ENCODE measurements at places on chromosomes 11 and 22.

DNA sequence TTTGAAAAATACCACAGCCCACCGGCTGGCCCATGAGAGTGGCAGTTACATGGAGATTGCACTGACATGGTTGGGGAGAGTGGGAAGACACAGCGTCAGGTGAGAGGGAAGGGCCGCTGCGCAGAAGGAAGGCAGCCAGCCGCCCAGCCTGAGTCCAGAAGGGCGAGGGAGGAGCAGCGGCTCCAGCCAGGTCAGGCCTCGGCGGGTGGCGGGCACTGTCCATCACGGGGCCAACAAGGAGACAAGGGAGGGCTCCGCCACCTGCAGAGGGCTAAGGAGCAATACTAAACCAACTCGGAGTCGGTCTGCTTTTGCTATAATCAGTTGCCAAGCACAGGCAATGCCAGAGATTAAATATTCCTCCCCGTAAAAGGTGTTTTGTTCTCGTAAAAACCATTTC is 384.5 kb downstream of the TBC1D22A start:
- DNase-seq, result no peak

- DNase-seq, result no peak
Observed at GRCh38 chr11:123509737-123510578, 79.9 kb downstream of the GRAMD1B start.

GRCh38 chr22:44211946-44212930 is 31.5 kb downstream of the PARVG start:
- DNase-seq, result no peak

DNA sequence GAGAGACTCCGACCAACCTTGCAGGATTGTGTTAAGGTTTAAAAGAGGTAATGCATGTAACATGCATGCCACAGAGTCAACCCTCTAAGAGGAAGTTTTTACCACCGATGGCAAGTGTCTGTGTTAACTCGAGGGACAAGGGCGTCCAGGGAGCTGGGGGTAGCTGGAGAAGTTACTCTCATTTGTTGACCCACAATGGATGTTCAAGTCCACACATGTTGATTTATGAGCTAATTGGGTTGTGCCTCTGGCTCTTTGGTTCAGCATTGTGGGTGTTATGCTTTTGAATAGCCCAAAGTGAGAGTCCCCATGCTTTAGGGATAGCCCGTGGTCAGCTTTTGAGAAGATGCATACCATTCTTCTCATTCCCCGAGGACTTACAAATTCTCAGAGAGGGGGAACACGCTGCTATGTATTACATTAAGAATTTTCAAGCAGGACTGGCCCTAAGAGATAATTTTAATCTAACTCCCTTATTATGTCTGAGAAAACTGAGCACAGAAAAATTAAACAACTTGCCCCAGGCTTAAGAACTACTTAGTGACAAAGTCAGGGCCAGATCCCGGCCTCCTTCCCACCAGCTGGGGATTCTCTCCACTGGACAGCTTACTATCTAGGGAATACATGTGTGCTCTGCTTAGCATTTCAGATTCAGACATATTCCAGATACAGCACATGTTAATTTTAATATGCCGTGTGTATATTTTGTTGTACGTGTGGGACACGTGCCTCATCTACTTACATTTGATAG is 5.2 kb upstream of the PLET1 start:
- no peak for DNase-seq

GRCh38 chr11:21921151-21921550 is 271.7 kb upstream of the ANO5 start:
- no peak for DNase-seq

DNA sequence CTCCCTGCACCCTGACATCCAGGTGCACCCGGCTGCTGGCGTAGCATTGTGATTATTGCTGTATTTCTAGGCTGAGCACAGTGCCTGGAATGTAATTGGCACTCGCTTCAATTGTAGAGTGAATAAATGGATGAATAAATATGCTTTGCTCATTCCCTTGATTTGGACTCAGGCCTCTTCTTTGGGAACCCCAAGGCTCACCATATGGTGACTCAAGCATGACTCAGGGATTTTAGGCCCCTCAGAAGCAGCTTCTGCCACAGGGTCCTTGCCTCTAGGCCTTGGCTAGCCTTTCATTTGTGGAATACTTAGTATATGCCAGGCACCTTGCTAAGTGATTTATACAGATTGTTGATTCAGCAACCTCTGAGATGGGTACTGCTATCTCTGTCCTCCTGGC is 78.9 kb downstream of the GRIK4 start:
- DNase-seq, result no peak

DNA sequence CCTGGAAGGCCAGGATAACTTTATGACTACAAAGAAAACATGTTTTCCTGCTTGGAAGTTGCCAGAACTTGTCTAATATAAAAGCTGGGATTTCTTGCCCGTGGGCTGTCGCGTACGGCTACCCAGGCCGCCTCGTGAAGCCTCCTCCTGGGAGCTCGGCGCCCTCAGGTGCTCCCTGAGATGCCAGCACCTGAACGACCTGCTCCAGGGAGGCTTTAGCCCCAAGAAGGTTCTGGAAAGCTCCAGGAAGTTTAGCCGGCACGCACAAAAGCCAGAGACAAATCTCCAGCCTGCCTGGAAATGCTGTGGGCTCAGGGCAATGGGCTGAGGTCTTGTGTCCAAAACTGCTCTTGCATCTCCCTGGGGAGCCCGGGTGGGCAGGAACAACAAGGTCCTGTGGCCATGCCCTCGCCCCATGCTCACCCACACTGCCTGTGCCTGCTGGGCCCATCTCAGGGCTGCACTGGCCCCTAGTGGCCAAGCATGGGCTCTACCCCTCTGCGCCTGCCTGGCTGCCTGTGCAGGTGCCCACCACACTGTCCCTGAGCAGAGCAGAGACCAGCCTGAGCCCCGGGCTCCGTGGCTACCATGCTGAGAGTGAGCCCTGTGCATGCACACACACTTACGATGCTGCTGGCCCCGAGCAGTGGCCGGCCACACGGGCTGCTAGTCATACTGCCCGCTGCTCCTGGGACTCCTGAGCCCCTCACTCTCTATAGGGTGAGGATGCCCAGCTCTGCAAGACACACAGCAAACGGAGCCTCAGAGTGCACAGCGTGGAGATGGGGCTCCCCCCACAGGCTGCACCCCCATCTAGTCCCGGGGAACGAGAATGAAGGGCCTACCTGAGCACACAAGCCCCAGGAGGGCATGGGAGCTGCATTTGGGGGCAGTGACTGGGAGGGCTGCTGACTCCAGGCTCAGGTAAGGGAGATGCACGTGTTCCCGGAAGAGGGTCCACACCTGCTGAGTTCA is 4.9 kb upstream of the CELSR1 start:
- peak; percentile 48 for DNase-seq

GRCh38 chr11:113278481-113278880 is 35.9 kb upstream of the TTC12 start:
- no peak for DNase-seq

- DNase-seq, result no peak
Observed at GRCh38 chr11:111761036-111761435, 5.2 kb downstream of the PPP2R1B start.

DNA sequence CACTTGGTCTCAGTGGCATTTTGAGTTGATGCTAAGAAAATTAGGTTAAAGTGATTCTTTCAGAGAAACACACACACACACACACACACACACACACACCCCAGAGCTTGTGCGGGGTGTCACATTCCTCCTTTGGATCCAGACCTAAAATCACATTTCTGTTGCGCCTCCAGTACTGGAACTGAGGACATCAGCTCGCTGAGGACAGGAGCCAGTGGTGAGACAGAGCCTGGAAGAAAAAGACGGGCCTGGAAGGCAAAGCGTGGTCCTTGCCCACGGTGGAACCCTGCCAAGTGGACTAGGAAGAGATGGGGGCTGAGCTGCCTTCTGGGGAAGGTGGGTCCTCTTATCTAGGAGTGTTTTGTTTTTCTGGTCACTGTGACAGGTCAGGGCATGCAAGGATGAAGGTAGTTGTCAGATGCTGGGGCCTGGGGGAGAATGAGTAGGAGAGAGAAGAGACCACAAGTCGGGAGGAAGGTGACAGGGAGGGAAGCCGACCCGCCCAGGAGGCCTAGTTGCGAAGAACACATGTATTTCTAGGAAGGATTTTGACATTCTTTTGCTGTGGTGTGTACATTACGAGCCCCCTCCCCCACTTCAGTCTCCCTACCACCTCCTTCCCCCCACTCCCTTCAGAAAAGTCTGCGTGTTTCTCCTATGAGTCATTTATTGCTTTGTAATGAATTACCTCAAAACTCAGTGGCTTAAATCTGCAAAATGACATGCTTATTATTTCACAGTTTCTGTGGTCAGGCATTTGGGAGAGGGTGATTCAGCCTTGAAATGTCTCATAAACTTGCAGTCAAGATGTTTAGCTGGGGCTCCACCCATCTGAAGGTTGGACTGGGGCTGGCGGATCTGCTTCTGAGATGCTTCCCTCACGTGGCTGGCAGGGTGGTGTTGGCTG is 4.8 kb upstream of the ELFN2 start:
- no peak for DNase-seq

GRCh38 chr22:27998511-27999410 is 79.7 kb upstream of the PITPNB start:
- DNase-seq, result no peak

- no peak for DNase-seq
Observed at GRCh38 chr11:79206951-79207350, 233.9 kb downstream of the TENM4 start.

GRCh38 chr22:29704528-29705285 is 15.1 kb upstream of the CABP7 start:
- no peak for DNase-seq

DNA sequence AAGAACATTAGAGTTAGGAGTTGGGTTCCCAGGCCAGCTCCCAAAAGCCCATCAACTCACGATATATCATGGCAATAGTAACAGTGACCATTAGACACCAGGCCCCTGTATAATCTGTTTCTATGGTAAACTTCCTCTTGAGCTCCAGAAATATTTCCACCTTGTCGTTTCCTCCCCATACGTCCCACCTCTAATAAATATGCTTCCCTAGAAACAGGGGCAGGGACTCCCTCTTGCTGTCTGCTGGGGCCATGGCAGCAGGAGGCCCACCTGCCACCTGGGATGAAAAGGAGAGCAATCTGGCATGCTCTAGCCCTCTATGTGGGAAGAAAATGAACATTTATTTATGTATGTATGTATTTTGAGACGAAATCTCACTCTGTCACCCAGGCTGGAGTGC is 32.2 kb upstream of the AMOTL1 start:
- no peak for DNase-seq

DNA sequence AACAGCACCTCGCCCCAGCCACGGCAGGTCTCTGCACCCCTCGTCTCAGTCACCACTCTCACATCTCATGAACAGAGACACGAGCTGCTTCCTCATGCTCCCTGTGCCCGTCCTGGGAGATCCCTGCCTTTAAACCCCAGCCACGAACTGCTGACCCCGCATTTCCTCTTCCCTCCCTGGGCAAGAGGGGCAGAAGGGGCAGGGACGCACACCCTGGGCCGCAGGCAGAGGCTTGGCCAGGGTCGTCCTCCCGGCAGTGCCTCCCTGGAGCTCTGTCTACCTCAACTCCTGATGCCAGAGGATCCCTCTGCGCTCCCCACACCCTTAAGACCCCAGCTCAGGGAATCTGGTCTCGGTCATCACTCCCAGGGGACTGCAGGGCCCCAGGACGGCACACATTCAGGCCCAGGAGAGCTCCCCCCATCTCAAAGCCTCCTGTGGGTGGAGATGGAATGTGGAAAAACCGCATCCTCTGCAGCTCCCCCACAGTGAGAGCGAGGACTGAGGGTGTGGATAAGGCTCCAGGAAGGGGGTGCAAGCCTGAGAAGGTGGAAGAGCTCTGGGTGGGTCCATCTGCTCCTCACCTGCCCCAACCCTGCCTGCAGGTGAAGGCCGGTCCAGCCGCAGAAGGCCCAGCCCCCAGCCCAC is 1.2 kb downstream of the BID start:
- no peak for DNase-seq

DNA sequence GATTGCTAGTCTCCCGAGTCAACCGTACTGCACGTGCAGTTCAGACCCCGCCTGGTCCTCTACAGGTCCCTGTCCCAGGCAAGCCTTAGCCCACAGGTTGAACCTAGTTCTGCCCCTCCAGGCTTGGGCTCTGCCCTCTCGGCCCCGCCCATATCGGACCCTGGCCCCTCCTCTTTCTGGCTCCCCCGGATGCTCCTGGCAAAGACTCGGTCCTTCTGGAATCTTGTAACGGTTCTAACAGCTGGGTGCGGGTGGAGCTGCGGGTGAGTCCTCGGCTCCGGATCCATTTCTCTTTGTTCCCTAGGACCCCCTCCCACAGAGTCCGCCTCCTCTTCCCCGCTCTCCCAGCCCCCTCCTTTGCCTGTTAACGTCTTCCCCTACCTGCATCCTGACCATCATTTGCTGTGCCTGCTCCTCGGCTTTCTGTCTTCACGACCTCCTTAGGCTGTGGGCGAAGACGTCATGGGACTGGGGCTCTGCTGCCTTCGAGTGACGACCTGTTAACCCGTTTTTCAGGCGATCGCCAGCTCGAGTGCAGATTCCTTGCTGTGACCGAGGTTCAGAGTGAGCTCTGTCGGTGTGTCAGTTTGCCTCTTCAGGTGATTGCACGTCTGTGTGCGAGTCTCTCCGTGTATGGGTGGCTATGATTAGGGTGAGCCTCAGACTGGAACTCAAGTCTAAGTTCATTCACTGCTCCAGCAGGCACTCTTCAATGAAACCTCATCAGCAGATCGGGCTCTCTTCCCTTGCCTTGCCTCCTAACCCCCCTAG is at the start of gene DNHD1:
TSS of gene DNHD1 (plus strand) at position 212 of the 771 bp plus-strand sequence. CDS start 936 bp downstream, outside the sequence.
- no peak for DNase-seq

- DNase-seq, result no peak
Observed at GRCh38 chr11:118892964-118893363, 9.3 kb downstream of the CXCR5 start.

DNA sequence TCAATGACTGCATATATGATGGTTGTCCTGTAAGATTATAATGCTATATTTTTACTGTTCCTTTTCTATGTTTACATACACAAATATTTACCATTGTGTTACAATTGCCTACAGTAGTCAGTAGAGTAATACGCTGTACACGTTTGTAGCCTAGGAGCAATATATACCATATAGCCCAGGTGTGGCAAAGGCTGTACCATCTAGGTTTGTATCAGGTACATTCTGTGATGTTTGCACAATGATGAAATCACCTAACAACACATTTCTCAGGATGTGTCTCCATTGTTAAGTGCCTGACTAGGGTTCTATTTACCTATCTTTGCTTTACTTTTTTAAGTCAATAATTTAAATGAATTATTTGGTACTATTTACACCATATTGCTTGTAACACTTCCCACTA is 21.9 kb downstream of the PRR5L start:
- DNase-seq, result no peak

- DNase-seq, result no peak
Observed at GRCh38 chr11:2761131-2762030, 61.6 kb upstream of the KCNQ1OT1 start.

GRCh38 chr11:96257972-96258934 is 84.7 kb downstream of the MAML2 start:
- no peak for DNase-seq

GRCh38 chr22:19848298-19849224 is 6.1 kb downstream of the GNB1L start:
- no peak for DNase-seq

DNA sequence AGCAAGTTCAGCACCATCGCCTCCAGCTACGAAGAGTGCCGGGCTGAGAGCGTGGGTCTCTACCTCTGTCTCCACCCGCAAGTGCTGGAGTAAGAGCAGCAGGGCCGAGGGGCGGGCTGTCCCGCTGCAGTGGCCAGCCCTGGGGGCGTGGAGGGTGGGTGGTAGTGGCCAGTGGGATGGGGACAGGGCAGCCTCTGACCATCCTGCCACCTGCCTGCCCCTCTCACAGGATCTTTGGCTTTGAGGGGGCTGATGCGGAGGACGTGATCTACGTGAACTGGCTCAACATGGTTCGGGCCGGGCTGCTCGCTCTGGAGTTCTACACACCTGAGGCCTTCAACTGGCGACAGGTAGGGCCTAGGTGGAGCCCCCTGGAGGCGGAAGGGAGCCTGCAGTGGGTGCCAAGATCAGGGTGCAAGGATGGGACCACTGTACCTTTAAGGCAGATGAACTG is 15.0 kb upstream of the BBS1 start:
- no peak for DNase-seq

All from stimulated activated CD4-positive, alpha-beta T cell treated with anti-CD3 and anti-CD28 coated beads, Interleukin-1b, Interleukin-23, amount 100 ng/mL, for 1 hour (primary cell).